Upper lobe of left lung (tissue), 6 donors: ENCODE measurements at places on chromosomes 6 and 20. TPM values are rescaled to one million over a fixed set of nuclear protein-coding genes. Genes with fewer than 3 reads are reported as not detected.

The DDO gene
- total RNA-seq, result 7.6 TPM

The PTGIS gene
- 71.4 TPM for total RNA-seq

The ANGPT4 gene
- 1.6 TPM for total RNA-seq

The NAA20 gene
- 37.7 TPM for total RNA-seq

The RSPO4 gene
- 11.2 TPM for total RNA-seq

The ARMC2 gene
- 5.8 TPM for total RNA-seq

The MSH5 gene
- total RNA-seq, result 9.4 TPM

The TMEM170B gene
- total RNA-seq, result 9.0 TPM
